ENCODE measurements at places on chromosomes 12 and 14.

- DNase-seq = no peak
Observed at GRCh38 chr12:15851919-15852318, 30.3 kb upstream of the STRAP start.

DNA sequence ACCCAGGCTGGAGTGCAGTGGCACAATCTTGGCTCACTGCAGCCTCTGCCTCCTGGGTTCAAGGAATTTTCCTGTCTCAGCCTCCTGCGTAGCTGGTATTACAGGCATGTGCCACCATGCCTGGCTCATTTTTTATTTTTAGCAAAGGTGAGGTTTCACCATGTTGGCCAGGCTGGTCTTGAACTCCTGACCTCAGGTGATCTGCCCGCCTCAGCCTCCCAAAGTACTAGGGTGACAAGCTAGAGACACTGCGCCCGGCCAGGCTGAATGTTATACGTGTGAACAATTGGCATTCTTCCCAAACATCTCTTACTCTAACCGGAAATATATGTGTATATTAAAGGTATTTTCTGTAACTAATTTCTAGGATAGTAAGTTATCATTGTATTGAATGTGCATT lies 13.2 kb upstream of the LIMA1 start:
- DNase-seq = no peak

- DNase-seq = no peak
Observed at GRCh38 chr14:64572386-64573104, 22.8 kb downstream of the PPP1R36 start.

- no peak for DNase-seq
Observed at GRCh38 chr14:54682578-54682977, 115.7 kb downstream of the SAMD4A start.

Measured in NCI-H1436 treated with DMSO at 0.1 percent for 48 hours (cell line).